Upper lobe of right lung (tissue), 1 donor: ENCODE measurements at places on chromosomes 2 and 18.

GRCh38 chr2:236343400-236344161 lies 79.4 kb upstream of the ASB18 start:
- no peak for DNase-seq

DNA sequence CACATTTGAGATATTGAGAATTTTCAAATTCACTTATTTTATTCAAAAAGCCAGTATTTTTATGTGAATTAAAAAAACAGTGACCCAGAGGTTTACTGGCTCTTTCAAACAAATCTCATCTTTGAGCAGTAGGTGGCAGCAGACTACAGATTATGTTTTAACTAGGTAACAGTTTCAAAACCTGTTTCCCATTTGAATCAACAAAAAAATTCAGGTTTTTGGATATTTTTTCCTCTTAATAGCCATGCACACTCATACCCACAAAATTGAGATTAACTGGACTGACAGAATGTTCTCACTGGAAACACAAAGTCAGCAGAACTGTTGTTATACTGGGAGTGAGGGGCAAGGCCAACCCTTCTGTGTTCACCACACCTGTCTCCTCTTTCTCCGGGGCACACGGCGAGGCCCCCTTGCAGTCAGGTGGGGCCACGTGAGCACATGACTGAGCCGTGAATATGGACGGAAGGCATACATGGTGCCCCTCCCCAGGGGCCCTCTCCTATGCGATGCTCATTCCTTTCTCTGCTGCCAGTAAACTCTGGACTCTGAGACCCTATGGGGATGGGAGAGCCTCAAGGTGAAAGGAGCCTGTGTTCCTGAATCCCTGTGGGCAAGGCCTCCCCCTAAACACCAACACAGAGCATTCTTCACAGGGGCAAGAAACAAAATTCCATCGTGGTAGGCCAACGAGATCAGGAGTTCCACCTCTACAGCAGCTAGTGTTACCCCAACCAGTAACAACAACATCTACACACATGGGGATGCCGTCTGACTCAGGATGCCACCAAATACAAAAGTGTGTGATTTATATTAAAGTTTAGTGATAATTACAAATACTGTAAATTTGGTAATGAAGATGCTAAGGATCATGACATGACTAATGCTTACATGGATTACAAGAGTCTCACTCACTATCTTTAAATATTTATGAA lies 80.4 kb downstream of the LPIN2 start:
- DNase-seq = no peak

- DNase-seq = no peak
These were observed 175.0 kb upstream of the PARD3B start for GRCh38 chr2:204370172-204370718.

DNA sequence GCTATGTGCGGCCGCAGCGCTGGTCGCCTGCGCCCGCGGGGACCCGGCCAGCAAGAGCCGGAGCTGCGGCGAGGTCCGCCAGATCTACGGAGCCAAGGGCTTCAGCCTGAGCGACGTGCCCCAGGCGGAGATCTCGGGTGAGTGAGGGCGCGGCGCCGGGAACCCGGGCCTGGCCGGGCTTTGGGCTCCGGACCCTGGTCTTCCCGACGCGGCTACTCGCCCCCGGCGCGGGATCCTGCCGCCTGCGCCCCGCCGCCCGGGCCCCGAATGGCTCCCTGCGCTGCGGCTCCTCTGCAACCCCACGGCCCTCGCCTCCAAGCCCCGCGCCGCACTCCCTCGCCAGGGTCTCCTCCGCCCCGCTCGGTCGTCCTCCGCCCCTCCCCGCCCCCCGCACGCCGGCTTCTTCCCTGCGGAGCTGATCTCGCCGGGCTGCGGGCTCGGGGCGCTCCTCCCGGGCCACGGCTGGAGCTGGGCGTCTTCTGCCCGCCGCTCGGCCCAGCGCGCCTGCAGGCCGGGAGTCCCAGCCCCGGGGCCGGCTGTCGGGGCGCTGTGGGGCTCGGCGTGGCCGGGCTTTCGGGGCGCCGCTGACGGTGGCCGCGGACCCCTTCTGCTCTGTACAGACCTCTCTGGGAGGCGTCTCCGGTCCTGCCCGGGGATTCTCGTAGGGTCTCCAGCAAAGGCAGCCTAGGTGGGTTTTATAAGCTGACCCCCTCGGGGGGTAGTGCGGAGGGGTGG lies 652 bp downstream of the GPC1 start:
- peak; percentile 72 for DNase-seq

DNA sequence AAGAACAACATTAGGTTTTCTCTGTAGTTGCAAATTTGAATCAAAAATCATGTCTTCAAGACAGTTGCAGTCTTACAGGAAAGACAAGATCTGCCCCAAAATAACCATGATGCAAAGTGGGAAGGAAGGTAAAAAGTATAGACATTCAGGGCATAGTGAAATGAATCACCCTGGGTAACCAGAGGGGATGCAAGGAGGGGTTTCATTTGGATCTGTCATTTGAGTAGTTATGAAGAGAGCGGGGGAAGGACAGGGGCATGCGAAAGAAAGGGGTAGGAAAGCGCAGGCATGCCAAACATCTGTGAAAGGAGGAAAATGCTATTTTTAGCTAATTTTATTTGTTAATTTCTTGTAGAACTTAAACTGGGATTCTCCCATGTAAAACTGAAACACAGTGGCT lies 219.1 kb upstream of the BOD1L2 start:
- no peak for DNase-seq

GRCh38 chr2:10300328-10300920 lies 2.3 kb upstream of the HPCAL1 start:
- no peak for DNase-seq

- DNase-seq = no peak
These were observed 90.6 kb upstream of the RAB6C start for GRCh38 chr2:129888896-129889295.

GRCh38 chr18:75478996-75479880 lies 51.7 kb upstream of the SMIM21 start:
- no peak for DNase-seq

- no peak for DNase-seq
These were observed 142.9 kb upstream of the MEX3C start for GRCh38 chr18:51340332-51340731.

DNA sequence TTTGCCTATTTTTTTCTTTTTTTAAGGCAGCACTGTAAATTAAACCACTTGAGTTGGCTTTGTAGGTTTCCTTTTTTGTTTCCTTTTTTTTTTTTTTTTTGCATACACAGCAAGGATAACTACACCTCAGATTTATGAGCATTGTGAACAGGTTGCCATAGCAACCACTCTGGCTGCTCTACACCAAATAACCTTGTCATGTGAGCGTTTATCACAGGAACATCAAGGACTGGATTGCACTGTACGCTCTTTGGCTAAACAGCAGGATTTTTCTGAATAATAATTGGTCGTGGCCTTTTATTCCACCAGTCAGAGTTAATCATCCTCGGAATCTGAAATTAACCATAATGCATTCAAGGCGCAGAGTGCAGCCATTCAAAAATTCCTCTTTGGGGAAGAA lies 199.1 kb upstream of the SLC14A2 start:
- DNase-seq = no peak

- DNase-seq = no peak
These were observed 429.2 kb downstream of the TDRD15 start for GRCh38 chr2:21552981-21553380.

GRCh38 chr2:86646865-86647264 lies 23.2 kb upstream of the RNF103 start:
- no peak for DNase-seq

DNA sequence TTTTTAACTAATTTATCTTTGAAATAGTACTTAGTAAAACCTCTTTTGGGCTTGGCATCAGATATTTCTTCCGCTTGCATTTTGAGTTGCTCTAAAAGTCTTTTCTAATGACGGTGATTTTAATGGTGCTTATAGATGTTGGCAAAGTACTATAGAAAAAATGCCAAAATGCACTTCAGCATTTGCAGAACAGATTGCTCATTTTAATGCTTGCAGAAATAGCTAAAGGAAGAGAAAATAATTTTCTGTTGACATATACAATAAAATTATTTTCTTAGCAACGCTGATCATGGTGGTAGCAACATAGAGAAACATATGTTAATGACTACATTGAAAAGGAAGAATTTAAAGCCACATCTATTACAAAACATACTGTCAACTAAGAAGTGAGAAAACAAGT lies 170.7 kb downstream of the STK39 start:
- DNase-seq = no peak

DNA sequence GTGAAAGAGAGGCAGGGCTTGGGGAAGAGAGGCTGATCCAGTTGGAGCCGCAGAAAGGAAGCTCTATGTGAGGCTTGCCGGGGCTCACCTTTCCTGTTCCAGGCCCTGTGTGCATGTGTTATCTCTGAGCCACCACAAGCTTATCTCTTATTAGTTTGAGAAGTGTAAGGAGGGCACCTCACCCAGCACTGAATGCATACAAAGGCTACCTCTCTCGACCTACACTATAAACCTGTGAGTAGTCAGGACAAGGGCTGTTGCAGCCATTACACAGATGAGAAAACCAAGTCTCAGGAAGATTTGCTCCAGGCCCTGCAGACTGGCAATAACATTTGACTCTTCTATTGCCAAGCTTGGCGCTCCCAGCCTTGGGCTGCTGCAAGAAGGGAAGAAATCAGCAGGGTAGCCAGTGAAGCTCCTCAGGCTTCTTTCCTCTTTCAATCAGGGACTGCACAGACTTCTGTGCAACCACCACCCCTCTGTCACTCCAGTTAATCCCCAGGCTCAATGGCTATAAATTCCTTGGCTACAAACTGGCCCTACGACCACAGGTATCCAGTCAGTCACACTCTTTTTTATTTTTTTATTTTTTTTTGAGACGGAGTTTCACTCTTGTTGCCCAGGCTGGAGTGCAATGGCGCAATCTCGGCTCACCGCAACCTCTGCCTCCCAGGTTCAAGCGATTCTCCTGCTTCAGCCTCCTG lies 73.8 kb downstream of the CLHC1 start:
- DNase-seq = no peak

DNA sequence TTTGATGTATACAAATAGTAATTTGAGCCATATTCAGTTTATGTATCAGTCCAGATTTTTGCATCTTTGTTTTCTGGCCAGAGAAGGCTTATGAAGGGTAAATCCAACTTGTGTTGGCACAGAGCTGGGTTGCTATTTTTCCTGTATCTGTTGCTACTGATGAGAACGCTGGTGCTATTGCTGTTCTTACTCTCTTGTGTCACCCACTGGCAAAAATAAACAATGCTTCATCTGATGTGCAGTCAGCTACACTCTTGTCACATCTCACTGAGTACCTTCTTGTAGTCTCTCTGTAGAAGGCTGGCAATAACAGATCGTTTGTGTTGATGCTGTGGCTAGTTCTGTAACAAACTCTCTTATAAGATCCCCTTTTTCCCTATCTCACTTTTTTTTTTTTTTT lies 323.4 kb downstream of the CDH19 start:
- DNase-seq = no peak

DNA sequence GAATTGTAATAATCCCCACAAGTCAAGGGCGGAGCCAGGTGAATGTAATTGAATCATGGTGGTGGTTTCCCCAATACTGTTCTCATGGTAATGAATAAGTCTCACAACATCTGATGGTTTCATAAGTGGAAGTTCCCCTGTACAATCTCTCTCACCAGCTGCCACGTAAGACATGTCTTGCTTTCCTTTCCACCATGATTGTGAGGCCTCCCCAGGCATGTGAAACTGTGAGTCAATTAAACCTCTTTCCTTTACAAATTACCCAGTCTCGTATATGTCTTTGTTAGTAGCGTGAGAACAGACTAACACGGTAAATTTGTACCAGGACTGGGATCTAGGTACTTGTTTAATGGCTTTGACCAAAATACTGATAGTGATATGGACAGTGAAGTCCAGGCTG lies 744.3 kb upstream of the REG3G start:
- no peak for DNase-seq

DNA sequence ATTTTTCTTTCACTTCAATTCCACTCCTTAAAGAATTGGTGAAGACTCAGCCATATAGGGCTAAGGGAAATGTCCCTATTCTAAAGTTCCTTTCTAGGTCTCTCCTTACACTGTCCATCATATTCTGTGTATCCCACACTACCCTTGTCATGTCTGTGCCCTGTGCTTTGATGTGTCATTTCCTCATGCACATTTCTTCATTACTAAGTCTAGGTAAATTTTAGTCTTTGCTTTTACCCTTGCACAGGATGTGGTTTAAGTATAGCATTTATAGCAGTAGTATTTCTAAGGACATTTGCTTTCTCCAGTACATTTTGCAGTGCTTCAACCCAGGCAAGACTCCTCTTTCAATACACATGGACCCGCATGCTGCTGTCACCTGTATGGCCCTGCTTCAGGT lies 221.5 kb upstream of the ACVR2A start:
- DNase-seq = no peak

- DNase-seq = no peak
These were observed 6.0 kb upstream of the SLC39A10 start for GRCh38 chr2:195651046-195651445.

- DNase-seq = peak; percentile 66
These were observed 61.5 kb upstream of the KLF7 start for GRCh38 chr2:207227062-207227748.

- peak; percentile 77 for DNase-seq
These were observed 546 bp downstream of the CHPF start for GRCh38 chr2:219542931-219543595.

DNA sequence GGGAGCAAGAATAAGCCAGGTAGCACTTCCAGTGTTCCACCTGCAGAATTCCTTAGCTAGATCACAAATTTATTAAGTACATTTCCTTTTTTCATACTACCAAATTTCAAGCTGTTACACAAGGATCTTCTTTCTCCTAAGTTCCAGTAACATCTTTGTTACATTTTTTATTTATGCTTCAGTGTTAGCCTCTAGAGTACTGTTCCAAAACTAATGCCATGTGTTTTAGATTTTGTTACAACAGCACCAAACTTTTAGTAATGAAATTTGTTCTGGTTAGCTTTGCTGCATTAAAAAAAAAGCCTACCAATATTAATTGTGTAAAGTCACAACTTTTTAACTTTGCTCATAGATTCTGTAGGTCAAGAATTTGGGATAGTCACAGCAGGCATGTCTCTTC lies 161.1 kb downstream of the CAMKMT start:
- no peak for DNase-seq

DNA sequence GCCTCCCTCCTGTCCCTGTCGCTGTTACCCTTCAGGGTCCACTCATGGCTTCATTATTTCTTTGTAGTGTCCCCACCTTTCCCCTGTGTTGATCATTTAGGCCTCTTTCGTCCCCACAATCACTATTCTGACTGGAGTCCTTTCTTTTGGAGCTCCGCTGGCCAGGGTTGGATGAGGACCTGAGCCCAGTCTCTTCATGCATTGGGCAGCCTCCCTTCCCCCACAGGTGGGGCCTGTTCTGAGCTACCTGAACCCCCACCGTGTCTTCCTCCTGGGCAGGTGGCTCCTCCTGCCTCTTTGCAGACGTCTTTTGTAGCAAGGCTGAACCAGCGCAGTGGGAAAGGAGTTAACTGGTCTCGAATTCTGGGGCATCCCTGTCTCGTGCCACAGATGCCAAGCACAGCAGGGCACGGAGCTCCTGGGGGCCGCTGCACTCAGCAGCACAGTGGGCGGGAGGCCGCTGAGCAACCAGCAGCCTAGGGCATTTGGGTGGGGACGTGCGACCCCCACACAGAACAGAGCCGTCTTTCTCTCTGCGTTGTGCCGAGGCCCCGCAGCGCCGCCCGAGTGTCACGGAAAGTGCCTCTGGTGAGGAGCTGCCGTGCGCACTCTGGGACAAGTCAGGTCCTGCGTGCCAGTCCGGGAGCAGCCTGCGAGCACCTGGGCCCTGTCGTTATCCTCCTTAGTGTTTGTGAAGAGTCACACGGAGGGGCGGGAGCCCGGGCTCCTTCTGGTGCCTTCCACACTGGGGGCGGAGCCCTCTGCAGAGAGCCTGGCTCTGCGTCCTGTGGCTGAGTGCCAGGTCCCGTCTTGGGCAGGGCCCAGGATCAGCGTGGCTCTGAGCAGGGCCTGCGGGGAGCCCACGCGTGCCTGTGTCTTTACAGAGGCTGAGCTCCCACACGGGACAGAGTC lies 130.1 kb downstream of the NFATC1 start:
- DNase-seq = peak; percentile 69
